NCI-H1436 (cell line): ENCODE measurements at places on chromosomes 1 and 21.
A peak's percentile ranks its signal among the peaks of the same experiment; 100 is the strongest.

GRCh38 chr1:37317870-37318467 lies 156.4 kb upstream of the ZC3H12A start:
- no peak for DNase-seq

DNA sequence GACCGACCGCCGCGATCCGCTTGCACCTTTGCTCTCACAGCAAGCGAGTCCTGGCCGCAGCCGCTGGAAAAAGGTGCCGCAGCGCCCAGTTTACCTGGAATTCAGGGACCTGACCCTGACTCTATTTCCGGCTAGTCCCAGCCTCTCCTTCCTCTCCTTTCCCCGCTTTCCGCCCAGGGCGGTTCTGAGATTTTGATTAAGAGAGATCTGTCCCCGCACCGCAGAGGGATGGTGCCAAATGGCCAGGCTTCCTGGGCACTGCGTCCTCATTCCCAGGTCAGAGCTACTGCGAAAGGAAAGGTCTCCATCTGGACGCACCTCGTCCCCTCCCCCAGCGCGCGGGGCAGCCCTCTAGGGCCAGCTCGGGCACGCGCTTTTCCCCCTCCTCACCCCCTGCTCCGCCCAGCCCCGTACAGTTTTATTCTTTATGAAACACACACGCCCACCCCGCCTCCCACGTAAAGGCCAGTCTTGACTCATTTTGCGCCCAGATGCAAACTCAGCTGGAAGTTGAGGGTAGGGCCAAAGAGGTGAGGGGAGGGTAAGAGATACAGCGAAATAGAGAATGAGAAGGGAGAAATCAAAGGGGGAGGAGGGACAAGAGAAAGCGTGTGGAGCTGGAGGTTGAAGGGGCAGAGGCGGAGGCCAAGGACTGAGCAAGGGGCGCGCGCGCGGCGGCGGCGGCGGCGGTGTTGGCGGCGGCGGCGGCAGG lies 411.8 kb upstream of the ESRRG start:
- DNase-seq: peak; percentile 40

DNA sequence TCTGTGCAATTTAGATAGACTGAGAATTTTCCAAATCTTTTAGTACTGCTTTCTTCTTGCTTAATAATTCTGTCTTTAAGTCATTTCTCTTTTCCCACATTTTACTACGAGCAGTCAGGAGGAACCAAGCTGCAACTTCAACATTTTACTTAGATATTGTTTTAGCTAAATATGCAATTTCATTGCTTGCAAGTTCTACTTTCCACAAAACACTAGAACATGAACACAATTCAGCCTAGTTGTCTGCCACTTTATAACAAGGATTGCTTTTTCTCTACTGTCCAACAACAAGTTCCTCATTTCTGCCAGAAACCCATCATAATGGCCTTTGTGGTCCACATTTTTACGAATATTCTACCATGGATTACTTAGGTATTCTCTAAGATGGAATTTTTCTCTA lies 36.6 kb downstream of the SORT1 start:
- no peak for DNase-seq

GRCh38 chr1:54153535-54154439 lies 987 bp upstream of the CDCP2 start:
- no peak for DNase-seq

DNA sequence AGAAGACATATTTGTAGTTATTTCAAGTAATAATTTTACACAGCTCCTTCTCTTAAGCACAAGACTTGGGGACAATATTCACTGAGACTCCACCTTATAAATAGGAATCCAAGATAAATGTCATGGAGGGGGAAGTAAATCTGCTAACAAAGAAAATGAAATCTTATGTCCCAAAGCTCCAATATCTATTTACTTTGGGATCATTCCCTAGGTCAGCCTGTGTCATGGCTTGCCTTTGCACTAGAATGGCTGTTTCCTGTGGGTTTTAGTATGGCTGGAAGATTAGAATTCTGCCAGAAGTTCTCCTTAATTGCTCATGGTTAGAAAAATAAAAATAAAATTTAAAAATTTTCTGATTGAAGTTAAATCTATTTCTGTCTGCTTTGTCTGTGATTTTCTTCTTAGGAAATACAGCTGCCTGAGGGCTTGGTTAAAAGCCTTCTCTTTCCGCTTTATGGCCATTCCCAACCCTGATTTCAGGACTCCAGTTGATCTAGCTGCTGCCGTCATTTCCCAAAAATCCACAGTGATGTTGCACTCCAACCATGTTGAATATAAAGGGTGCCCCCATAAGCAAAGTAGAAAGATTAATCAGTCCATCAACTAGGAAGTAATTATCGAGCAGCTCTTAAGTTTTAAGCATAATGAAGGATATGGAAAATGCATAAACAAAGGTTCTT lies 326.4 kb upstream of the LYPLAL1 start:
- DNase-seq: no peak

- no peak for DNase-seq
Observed at GRCh38 chr1:236947794-236948193, 56.4 kb downstream of the MT1HL1 start.

- no peak for DNase-seq
Observed at GRCh38 chr1:119007670-119008482, 19.7 kb upstream of the TBX15 start.

DNA sequence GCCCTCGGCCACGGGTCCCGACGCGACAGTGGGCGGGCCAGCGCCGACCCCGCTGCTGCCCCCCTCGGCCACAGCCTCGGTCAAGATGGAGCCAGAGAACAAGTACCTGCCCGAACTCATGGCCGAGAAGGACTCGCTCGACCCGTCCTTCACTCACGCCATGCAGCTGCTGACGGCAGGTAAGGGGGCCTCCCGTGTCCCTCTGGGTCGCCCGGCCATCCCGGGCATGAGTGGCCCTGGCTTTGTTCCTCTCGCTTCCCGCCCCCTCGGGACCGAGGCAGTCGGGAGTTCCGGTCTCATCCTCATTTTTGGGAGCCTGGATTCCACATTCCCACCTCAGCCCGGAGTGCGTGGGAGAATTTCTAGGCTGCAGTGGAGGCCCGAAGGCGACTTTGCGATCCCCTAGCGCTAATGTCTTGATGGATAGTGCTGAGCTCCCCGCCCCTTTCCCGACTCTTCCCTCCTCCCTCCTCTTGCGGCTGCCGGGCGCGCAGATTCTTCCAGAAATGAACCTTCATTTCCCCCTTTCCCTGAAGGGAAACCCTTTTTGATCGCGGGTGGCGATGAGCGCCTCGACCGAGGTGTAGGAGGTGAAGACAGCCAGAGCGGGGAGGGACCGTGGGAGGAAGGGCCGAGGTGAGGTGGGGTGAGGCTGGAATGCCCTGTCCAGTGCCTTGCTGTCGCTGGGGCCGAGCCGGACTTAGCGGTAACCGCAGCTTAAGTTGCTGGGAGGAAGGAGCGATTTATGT lies 705 bp downstream of the KHDRBS1 start:
- peak; percentile 12 for DNase-seq

DNA sequence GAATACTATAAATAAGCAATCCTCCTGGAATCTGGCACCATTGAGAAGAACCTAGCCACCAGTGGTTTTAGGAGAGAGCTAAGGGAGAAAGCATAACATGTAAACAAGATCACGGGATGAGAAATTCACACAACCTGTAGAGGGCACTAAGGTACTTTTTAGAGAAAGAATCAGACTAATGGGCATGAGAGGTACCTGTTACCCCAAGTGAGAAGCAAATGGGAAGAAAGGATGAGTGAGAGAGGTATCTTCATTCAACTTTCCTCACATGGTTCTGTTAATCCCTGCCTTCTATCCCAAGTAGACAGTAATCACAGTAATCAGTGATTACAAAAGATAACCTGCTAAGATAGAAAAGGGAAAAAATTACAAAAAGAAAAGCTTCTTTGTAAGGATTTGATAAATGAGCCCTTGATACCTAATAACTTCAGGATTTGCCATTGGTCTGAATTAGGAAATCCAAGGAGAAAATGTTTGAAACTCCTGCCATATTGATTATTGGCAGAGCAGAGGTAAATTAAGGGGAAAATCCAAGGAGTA lies 251.1 kb upstream of the ADGRL2 start:
- peak; percentile 41 for DNase-seq

DNA sequence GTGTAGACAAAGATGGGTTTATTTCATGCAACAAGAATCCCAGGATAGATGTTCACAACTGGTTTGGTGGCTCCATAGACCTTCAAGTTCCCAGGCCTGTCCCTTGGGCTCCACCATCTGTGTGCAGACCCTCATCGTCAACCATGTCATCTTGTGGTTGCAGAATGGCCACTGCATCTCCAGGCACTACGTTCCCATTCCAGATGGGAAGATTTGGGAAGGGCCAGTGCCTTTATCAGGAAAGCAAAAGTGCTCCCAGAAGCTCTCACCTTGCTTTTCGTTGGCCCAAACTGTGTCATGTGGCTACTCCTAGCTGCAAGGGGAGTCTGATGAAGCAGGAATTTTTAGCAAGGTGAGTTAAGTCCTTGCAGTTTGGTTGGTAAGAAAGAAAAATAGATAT lies 12.8 kb downstream of the TMCC2 start:
- DNase-seq: no peak

- no peak for DNase-seq
Observed at GRCh38 chr1:98268316-98268715, 347.5 kb upstream of the DPYD start.

- no peak for DNase-seq
Observed at GRCh38 chr21:43271452-43272020, 102.7 kb downstream of the CRYAA start.

- no peak for DNase-seq
Observed at GRCh38 chr1:206089341-206089740, 27.8 kb downstream of the AVPR1B start.

DNA sequence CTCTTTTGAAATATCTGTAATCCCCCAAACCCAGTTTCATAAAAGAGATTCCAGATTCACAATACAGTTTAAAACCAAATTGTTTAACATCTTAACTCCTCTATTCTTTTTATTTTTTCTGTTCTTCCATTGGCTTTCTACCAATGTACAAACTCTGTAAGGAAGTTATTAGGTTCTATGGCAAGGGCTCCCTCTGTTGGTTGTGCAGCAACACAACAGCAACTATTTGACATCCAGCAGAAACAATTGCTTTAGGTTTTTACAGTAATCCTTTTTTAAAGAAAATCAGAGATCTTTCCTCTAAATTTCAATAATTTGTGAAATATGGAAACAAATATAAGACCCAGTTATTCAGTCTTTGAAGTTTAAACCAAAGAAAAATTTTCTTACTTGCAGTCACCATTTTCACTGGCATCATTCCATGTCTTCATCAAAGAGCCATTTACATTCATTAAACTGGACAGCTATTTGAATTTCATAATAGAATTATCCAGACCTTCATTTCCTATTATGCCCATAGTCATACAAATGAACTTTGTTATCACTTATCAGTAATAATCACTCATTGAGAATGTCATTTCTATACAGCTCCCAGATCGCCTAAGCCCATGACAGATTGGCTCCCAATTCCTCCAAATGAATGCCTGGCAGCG lies 46.5 kb upstream of the RNF11 start:
- DNase-seq: peak; percentile 58

GRCh38 chr1:91765880-91766443 lies 120.0 kb downstream of the TGFBR3 start:
- DNase-seq: no peak

DNA sequence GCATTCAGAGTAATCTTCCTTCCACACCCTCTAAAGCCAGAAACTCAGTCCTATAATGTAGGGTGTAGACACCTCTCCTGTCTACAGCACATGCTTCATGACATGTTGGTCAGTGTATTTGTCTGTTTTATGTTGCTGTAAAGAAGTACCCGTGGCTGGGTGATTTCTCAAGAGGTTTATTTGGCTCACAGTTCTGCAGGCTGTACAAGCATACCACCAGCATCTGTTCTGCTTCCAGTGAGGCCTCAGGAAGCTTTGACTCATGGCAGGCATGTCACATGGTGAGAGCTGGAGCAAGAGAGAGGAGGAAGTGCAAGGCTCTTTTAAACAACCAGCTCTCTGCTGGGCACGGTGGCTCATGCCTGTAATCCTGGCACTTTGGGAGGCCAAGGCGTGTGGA lies 12.1 kb downstream of the PLOD1 start:
- no peak for DNase-seq

DNA sequence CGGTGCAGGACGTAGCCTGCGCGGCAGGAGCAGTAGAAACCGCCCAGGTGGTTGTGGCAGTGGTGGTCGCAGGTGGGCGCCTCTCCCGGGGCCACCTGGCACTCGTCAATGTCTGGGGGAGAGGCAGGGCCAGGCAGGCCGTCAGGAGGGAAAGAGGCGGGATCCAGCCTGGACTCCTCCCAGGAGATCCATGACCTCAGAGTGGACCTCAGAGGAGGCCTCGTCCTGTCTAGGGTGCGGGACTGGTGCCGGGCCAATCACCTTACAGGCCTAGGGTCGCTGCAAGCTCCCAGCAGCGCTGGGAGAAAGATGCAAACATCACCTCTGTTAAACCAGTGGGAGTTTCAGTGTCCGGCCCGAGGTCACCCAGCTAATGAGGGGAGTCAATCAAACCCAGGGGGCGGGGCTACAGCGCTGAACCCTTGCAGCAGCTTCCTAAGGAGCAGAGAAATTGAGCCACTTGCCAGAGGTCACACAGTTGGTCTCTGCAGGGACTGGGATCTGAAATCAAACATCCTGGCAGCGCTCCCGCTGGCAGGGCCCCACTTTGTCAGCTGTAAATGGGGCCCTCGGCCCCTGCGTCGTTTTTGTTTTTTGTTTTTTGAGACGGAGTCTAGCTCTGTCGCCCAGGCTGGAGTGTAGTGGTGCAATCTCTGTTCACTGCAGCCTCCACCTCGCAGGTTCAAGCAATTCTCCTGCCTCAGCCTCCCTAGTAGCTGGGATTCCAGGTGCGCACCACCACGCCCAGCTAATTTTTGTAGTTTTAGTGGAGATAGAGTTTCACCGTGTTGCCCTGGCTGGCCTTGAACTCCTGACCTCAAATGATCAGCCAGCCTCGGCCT lies 1.4 kb downstream of the MASP2 start:
- no peak for DNase-seq

DNA sequence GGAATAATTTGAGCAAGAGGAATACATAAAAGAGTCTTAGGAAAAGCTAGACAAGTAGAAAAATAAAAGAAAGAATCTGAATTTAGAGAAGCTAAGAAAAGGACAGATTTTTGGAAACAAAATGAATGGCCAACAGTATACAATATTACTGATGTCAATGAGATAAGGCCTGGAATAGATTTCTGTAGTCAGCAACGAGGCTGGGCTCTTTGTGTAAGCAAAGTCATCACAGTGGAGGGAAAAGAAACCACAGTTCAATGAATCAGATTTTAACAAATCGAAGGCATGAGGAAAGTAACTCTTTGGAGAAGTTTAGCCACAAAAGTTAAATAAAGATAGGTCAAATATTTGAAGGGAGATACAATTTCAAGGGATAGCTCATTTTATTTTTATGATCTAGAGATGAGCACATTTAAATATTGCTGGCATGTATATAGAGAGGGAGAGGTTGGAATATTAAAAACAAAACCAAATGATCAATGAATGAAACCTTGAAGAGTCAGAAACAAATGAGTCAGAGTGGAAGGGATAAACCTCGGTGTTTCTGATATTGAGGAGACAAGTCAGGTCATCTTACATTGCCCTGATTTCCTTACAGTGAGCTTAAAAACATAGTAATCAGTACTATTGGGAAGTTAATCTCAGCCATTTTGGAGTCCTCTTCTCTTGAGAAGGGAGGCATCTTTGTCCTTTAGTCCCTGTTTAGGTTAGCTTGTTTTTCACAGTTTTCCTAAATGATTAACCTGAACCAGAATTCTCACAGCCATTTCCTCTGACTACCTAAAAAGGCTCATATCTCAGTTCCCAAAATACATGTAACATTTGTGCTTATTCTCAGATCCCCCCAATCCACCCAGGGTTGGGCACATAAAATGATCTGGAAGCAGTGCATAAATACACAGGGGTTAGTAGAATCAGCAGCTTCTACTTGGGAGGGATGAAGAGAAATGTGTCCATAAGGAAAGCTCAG lies 620.0 kb upstream of the B3GALT2 start:
- no peak for DNase-seq

GRCh38 chr1:97905141-97905940 lies 15.5 kb downstream of the DPYD start:
- no peak for DNase-seq

- DNase-seq: no peak
Observed at GRCh38 chr1:43098200-43098599, 73.9 kb downstream of the EBNA1BP2 start.
